Neural progenitor cell (in vitro differentiated cells): ENCODE measurements at places on chromosomes 3 and 15.
A peak's percentile ranks its signal among the peaks of the same experiment; 100 is the strongest.

DNA sequence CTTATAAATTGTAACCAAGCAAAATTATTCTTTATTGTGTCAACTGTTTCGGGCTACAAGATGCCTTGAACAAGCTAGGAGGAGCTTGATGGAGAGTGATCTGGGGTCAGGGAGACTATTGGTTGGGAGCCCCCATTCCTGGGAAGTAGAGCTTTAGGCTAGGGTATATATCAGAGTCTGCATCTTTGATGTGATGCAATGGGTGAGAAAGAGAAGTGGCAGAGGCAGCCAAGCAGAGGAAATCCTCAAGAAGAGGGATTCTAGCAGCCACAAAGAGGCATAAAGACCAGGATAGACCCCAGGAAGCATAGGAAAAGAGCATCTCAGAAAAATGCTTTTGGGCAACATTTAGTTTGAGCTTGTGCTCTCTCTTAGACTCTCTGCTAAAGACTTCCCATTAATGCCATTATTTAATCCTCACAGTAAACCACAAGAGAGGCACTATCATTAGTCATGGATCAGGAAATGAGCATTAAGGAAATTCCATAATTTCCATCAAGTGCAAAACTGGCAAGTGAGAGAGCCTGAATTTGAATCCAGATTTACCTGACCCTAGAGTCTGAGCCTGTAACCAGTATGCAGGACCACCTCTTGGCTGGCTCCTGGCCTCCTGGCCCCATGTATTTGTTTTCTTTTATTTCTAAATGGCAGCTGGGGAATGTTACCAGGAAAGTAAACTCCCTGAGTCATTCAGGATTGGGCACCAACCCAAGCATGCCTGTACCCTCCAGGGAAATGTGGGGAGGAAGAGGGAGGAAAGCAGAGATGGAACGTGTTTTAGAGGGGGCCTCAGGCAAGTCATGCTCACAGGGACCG, 118.7 kb downstream of the RPL22L1 start:
- no peak for DNase-seq

GRCh38 chr3:18111796-18112232, 313.3 kb downstream of the SATB1 start:
- DNase-seq: peak; percentile 14

DNA sequence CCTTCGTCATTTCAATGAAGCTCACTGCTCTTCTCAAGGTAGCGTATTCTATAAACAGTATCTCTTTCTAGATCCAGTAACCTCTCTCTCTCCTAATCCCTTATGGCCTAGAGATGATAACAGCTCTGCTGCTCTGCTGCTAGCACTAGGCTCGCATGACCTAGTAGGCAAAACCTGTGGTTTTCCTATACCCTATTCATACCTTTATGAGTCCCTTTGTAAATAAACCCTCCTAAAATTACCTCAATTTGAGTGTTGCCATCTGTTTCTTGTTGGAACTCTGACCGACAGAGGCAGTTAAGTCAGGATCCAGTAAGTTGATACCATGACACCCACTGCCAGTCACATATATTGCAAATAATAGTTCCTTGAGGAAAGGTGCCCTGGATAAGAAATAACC, 7.3 kb downstream of the CCDC14 start:
- no peak for DNase-seq

GRCh38 chr3:12159227-12159601, 502 bp upstream of the TIMP4 start:
- DNase-seq: peak; percentile 58

DNA sequence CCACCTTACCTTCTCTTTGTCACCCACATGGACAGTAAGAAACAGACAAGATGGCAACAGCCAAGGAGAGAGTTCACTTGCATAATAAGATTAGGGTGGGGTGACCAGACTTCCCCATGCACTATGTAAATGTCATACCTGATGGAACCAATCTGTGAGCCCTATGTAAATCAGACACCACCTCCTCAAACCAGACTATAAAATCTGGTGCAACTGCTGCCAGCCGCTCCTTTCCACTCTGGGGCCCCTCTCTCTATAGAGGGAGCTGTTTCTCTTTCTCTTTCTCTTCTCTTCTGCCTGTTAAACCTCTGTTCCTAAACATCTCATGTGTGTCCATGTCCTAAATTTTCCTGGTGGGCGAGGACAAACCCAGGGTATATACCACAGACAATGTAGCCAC, 405.5 kb upstream of the CNTN4 start:
- no peak for DNase-seq

DNA sequence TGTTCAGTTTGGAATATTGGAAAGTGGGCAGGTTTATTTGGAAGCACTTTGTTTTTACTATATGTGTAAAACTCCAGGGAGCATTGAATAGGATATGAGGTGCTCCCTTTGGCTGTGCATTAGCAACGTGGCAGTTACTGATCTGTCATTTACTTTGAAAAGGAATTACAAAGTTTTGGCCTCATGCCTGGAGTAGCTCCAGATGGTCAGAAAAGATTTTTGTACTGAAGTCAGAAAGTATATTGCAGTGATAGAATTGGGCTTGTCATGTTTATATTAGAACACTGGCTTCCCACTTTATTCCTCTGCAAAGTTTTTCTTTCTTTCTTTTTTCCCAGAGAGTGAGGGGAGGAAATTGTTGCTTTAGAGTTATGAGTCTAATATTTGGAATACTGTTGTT, 26.1 kb downstream of the FNDC3B start:
- no peak for DNase-seq

GRCh38 chr3:120039642-120040610, 54.3 kb downstream of the GSK3B start:
- DNase-seq: peak; percentile 88

DNA sequence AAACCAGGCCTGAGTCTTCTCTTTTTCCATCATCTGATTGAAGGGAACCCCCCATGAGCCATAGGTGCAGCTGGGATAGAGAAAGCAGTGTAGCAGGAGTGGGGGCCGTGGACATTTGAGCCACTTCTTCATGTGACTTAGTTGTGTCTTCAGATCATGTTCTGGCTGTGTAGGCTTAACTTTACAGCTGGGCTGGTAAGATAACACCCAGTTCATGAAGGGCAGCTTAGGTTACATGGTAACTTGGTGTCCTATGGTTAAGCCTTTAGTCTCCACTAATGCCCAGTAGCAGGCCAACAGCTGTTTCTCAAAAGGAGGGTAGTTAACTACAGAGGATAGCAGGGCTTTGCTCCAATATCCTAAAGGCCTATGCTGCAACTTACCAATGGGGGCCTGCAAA, 11.4 kb upstream of the SNRPN start:
- no peak for DNase-seq

DNA sequence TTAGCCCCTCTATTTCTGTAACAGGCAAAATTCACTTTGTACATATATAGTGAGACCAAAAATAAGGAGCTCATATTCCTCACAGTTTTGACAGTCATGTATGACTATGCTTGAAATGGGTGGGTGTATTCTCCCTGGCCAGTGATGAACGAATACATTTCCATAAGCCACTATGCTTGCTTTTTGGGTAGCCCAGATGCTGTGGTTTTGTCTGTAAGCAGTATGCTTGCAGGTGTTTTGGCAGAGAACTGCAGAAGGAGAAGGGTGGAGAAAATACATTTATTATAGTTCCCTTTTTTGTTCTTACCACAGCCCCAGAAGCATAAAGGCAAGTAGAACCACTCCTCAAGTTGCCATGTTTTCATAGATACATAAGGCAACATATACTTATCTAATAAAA, 131.2 kb downstream of the RBMS3 start:
- DNase-seq: no peak

- DNase-seq: no peak
These were observed 47.5 kb upstream of the FRMD4B start for GRCh38 chr3:69433121-69433968.

DNA sequence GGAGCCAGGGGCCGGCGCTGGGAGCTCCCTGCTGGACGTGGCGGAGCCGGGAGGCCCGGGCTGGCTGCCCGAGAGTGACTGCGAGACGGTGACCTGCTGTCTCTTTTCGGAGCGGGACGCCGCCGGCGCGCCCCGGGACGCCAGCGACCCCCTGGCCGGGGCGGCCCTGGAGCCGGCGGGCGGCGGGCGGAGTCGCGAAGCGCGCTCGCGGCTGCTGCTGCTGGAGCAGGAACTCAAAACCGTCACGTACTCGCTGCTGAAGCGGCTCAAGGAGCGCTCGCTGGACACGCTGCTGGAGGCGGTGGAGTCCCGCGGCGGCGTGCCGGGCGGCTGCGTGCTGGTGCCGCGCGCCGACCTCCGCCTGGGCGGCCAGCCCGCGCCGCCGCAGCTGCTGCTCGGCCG, 1.5 kb downstream of the SMAD6 start:
- peak; percentile 66 for DNase-seq

DNA sequence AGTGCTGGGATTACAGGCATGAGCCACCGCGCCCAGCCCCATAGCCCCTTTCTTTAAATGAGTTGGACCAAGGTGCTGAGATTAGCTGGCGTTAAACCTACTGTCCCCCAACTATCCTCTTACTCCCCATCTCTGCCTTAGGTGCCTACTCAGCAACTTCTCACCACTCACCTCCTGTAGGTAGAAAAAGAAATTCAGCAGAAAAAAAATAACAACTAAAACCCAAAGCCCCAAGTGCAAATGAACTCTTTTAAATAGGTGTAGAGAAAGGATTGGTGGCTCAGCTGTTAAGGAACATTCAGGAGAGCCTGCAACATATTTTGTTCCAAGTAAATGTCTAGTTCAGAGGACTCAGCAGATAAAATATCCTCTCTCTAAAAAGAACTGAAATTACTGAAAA, 19.5 kb downstream of the SAMD7 start:
- DNase-seq: no peak

DNA sequence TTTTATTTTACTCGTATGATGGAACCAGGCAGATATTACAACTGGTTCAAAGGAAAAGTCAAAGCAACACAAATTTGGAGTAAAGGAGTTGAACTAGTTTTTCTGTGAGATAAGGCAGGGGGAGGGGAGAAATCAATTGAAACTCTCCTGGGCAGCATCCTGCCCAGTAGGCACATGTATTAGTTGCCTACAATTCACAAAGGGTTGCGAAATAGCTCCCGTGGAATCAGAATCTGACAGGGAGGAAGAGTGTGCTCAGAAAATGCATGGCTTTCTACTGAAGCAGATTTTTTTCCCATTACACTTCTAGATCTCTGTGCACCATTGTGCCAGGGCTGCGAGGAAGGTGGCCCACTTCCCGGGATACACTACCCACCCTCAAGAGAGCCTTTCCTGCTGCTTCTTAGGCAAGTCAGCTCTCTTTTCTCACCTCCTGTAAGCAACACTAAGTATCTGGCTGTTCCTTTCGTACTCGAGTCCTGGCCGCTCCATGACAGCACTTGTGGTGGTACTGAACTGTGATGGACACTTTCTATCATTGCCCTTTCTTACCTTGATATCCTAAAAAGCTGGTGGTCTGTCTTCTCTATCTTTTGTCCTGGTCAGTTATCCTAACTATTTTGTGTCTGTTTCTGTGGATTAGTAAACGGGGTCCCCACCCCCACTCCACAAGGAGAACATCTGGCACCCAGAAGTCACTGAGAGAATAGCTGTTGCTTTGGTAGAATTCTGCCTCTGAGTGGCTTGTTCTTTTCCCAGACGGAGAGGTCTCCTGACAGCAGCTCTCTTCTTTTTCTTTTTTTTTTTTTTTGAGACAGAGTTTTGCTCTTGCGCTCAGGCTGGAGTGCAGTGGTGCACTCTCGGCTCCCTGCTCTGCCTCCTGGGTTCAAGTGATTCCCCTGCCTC, 74.8 kb downstream of the RPL39L start:
- DNase-seq: no peak

GRCh38 chr15:92189166-92189565, 204.5 kb upstream of the ST8SIA2 start:
- no peak for DNase-seq

- DNase-seq: no peak
These were observed 129.2 kb downstream of the FAM43A start for GRCh38 chr3:194814878-194815357.

- no peak for DNase-seq
These were observed 4.9 kb upstream of the TJP1 start for GRCh38 chr15:29826908-29827820.

- no peak for DNase-seq
These were observed 48.7 kb downstream of the BFSP2 start for GRCh38 chr3:133448478-133449122.

DNA sequence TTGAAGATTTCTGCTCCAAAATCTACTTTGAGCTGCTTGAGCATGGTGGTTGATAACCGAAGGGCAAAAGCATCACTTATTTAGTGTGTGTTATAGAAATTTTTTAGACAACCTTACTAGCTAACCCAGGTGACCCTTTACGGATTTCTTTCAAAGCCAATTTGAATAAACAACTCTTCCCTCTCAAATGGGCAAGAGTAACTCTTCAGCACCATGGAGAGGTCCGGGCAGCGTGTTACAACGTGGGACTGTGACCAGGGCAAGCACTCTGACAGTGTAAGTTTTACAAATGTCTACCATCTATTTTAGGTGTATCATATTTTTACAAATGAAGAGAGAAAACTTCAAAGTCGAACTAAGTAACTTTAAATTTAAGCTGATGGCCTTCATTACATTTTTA, 471.8 kb downstream of the MFSD1 start:
- DNase-seq: peak; percentile 81

GRCh38 chr15:73383310-73384189, 14.8 kb upstream of the HCN4 start:
- no peak for DNase-seq

DNA sequence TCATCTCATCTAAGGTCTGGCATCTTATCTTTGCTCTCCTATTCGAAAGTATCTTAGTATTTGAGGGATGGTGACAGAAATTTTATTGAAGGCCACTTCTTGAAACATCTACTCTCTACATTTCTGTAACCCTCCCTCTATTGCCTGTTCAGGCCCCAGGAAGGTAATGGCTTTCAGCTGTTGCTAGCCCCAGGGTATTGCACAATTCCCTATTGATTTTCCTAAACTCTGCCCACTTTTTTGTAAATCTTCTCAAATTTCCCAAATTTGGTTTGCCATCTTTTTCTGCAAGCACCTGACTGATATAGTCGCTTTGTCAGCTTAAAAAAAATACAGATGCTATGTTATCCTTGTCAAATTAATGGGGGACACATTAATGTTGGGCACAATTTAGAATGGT, 242.1 kb downstream of the RAP2B start:
- no peak for DNase-seq

- no peak for DNase-seq
These were observed 70.8 kb upstream of the KLF13 start for GRCh38 chr15:31255732-31256377.
